D721Med (cell line): ENCODE measurements at places on chromosomes 6 and 20.

GRCh38 chr6:26087284-26088115 is at the start of gene HFE:
TSS of gene HFE (plus strand) at chr6:26087429. CDS start at chr6:26087441, 12 bp downstream.
- DNase-seq, result no peak

- DNase-seq, result no peak
These were observed 22.2 kb downstream of the FAM110A start for GRCh38 chr20:855466-856360.

- no peak for DNase-seq
These were observed 159.3 kb upstream of the JARID2 start for GRCh38 chr6:15086348-15087158.

- no peak for DNase-seq
These were observed 710.2 kb upstream of the POU3F2 start for GRCh38 chr6:98124171-98124570.

- DNase-seq, result no peak
These were observed 88.6 kb upstream of the ARID1B start for GRCh38 chr6:156688620-156688971.

- no peak for DNase-seq
These were observed 654.2 kb upstream of the MAP3K7 start for GRCh38 chr6:91240878-91241603.

- no peak for DNase-seq
These were observed 146.6 kb upstream of the PLN start for GRCh38 chr6:118401325-118401975.

DNA sequence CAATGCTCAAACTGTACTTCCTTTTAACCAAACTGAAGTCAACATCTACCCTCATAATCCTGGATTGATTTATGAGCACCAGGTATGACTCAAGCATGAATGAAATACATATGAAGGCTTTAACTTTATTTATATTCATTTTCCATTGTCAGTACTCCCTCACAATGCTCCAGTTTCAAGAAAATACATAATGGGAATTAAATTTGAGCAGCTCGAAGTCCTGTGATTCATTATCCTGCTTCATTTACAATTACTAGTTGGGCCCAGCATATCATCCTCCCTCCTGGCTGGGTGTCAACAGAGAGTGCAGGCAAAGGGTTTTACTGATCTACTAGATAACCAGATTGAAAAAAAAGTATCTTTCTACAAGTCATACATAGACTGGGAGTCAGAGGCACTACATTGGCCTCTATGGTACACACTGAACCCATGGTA is 10.1 kb downstream of the SAMHD1 start:
- DNase-seq, result no peak

DNA sequence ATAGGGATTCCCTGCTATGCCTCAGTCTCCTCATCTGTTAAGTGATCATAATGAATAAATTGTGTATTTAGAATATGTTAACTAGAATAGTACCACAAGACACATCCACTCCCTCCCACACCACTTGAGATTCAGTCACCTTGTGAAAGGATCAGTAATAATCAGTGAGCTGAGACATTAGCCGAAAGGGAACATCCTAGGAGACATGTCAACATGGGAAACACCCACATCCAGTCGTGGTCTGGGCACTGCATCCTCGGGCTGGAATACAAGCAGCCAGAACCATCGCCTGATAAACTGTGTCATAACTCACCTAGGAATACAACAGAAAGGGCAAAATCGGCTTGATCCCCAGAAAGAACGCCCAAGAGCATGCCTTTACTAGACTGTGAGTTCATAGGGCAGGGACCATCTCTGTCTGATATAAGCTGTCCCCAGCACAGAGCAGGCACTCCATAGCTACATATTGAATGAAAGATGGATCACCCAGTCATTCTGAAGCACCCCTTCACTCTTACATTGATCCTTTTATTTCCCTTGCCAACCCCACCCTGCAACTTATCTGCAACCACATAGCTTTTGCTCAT is 23.9 kb downstream of the RIPOR2 start:
- no peak for DNase-seq

DNA sequence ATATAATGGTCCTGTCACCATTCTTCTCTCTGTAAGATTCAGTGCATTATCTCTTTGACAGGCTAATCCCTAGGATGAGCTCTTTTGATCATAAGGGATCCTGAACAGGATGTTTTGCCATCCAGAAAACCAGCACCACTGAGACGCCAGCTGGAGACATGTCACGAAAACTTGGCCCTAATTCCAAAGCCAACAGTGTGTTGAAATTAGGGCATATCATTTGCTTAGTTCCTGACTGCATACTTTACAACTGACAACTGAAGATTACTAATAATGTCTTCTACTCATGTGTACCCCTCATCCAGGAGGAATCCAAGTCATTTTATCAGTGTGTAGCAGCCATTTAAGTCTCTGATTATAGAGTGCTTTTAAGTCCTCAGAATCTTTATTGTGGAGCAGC is 243.6 kb downstream of the KCNQ5 start:
- DNase-seq, result no peak

GRCh38 chr6:166456395-166457156 is 73.8 kb upstream of the MPC1 start:
- no peak for DNase-seq

GRCh38 chr6:31418251-31418650 is 14.9 kb downstream of the MICA start:
- DNase-seq, result no peak

GRCh38 chr6:137650720-137651119 is 156.5 kb upstream of the OLIG3 start:
- no peak for DNase-seq

DNA sequence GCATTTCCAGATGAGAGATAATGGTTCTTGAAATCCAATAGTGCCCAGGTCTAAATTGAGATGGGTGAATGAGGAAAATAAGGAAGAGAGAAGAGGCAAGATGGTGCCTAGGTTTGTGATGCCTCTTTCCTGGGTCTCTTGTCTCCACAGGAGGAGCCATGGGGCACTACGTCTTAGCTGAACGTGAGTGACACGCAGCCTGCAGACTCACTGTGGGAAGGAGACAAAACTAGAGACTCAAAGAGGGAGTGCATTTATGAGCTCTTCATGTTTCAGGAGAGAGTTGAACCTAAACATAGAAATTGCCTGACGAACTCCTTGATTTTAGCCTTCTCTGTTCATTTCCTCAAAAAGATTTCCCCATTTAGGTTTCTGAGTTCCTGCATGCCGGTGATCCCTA is 6.8 kb downstream of the HFE start:
- no peak for DNase-seq

DNA sequence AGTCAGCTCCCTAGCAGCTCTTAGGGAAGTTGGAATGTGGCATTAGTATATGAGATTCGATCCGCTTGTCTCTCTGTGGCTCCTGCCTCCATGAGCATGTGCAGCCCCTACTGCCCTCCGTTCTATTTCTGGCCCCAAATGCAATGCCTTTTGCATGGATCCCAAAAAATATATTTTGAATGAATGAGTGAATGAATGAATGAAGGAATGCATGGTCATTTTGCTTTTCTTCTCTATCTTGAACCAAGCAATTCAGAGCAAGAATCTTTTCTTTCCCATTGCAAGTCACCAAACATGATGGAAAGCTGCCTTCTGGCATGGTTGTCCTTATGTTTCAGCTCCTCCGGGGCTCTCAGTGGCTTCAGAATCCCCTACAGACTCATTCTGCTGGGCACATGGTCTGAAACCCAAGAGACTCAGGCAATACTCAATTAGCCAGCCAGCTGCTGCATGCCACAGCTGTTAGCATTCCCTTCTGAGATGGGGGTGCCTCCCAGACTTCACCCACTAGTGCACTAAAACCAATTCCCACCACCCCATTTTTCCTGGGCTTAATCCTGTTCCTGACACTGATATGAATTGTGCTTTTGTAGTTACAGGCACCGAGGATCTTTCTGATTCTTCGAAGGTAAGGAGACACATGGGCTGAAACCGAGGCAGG is 2.6 kb upstream of the IYD start:
- no peak for DNase-seq

- no peak for DNase-seq
These were observed 52.6 kb upstream of the PDE7B start for GRCh38 chr6:135798751-135799515.

DNA sequence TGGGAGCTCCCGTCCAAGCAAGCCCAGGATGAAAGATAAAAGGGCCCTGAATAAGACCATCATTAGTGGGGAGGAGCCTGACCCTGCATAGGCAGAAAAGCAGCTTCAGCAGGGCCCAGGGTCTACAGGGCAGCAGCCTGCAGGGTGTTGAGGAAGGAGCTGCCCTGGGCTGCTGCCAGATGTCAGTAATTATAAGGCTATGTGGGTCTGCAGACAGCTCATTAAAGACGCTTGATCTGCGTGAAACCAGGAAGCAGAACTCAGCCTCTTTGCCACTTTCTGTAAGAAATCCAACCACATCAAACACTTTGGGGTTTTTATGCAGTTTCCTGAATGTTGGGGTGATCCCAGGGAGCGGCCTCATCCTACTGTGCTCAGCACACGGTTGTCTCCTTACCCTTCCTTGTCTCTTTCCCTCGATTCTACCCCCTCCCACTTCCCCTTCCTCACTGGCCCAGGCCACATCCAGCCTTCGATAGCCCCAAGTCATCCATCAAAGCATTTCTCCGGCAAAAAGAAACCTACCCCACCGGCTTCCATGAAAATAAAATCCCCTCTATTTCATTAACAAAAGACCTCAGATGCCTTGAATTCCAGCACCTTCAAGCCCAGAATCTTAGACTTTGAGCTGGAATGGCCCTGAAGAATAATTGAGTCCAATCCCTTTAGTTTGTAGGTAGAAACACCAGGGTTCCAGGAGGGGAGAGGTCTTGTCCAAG is 1.0 kb upstream of the TGM6 start:
- no peak for DNase-seq

DNA sequence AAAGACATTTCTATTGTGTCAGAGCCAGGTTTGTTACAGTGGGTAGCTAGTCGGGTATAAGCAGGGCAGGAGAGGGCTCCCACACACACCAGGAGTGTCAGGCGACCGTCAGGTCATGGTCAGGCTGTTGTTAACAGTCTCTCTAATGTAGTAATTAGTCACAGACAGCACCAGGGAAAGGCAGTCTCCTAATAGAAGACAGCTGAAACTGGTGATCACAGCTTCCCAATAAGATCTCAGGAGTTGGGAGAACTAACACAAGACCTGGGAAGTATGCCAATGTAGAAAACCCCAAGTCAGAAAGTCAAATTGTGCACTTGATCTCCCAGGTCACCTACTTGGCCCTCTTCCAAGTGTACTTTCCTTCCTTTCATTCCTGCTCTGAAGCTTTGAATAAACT is 53.0 kb upstream of the GPR6 start:
- no peak for DNase-seq

DNA sequence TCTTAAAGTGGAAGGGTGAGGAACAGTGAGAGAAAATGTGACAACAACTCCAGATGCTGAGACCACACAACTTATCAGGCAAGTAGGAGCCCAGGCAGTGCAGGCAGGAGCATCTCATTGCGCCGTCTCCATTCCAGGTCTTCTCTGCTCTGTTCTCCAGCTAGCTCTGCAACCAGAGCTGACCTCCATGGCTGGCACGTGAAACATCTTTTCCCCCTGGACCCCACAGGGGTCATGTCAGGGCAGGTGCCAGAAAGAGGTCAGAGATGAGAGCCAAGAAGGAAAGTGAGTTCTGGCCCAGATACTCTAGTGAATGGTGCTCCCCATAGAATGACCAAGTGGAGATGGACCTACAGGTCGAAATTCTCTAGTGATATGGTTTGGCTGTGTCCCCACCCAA is 281.4 kb downstream of the SMOC2 start:
- DNase-seq, result no peak

DNA sequence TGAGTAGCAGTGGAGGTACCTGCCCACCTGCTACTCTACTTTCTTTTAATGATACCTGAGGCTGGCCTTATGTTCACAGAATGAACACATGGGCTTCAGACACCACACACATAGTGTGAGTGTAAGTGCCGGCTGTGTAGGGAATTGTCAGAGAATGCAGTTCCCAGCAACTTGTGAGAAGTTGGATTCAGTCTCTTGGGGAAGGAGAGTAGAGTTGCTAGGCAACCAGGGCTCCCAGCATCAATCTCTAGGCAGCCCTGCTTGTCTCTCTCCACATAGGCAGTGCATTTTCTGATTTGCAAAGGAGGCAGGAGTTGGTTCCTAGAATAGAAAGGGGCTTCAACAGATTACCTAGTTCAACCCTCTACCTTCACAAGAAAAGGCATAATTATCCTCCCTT is 74.1 kb downstream of the BFSP1 start:
- DNase-seq, result no peak

- no peak for DNase-seq
These were observed 107.9 kb upstream of the SYNDIG1 start for GRCh38 chr20:24361541-24361940.

DNA sequence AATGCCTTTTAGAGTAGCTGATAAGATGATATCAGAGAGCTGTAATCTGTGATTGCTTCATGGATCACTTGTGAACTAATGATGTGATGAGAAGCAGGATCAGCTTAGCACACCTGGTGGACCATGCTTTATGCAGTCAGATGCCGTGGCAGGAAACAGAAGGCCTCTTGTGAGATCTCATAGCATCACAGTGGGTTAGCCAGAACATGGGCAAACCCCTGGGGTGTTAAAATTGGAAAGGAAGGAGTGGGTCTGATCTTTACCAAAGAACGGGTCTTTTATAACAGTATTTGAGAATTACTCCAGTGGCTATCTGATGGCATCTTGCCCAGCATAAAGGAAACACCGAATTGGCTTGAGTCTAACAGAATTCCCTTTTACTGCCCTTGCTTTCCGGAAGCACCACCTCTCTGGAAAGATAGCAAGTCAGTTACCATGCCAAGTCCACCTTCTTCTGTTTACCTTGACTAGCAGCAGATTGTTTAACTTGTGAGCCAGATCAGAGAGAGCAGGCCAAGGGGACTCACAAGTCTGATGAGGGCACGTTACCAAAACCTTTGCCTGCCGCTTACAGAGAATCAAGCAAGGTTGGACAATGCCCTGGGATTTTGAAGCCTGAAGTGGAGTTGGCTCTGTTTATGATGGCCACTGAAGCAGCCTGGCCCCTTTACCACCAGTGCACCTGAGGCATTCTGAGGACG is 20.9 kb upstream of the SRF start:
- DNase-seq, result no peak

DNA sequence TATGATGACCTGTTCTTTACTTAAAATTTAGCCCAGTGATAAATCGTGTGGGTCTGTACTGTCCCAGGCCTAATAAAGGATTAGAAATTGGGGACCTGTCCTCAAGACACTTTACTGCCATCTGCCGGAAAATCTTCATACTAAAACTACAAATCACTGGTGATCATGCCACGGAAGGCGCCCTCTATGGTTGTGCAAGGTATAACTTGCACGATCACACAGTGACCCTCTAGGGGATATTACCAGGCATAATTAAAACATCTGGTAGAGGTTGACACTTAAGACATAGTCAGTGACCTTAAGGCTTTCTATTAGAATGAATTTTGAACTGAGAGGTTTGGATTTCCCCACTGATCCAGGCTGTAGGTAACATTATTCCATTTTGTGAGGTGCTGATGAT is 172.6 kb downstream of the BMP2 start:
- no peak for DNase-seq

GRCh38 chr6:26057899-26058298 is 29.3 kb upstream of the HFE start:
- DNase-seq, result no peak

- no peak for DNase-seq
These were observed 75.8 kb downstream of the SNAP91 start for GRCh38 chr6:83633149-83633548.

GRCh38 chr20:36726168-36726567 is 19.7 kb downstream of the NDRG3 start:
- DNase-seq, result no peak

- DNase-seq, result no peak
These were observed 289.3 kb downstream of the FARS2 start for GRCh38 chr6:5550631-5551030.

GRCh38 chr6:168919470-168920179 is 334.0 kb downstream of the THBS2 start:
- no peak for DNase-seq

GRCh38 chr20:46984405-46984804 is 89.8 kb downstream of the EYA2 start:
- DNase-seq, result no peak
